GF-D8 (cell line): ENCODE measurements at places on chromosomes 4 and X.

- DNase-seq, result no peak
Observed at GRCh38 chr4:4991541-4992099, 27.6 kb downstream of the CYTL1 start.

GRCh38 chr4:146072376-146072775 is 103.1 kb upstream of the LSM6 start:
- DNase-seq, result no peak

DNA sequence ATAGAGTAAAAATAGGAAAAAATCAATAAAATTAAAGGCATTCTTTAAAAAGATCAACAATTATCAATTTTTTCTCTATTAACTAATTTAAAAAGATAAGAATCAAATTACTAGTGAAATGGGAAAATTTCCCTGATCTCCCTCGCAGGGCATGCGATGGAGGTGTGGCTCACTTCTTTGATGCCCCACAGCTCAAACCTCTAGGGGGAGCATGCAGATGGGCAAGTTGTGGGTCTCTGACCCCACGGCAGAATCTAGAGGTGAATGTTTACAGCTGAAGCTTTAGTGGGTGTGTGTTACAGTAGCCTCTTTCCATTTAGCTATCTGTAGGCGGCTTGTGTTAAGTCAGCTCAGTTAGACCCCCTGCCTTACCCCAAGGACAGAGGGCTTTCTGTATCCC is 1348.8 kb downstream of the PCDH18 start:
- DNase-seq, result no peak

GRCh38 chrX:44731160-44731559 is 112.7 kb upstream of the DUSP21 start:
- DNase-seq, result no peak

DNA sequence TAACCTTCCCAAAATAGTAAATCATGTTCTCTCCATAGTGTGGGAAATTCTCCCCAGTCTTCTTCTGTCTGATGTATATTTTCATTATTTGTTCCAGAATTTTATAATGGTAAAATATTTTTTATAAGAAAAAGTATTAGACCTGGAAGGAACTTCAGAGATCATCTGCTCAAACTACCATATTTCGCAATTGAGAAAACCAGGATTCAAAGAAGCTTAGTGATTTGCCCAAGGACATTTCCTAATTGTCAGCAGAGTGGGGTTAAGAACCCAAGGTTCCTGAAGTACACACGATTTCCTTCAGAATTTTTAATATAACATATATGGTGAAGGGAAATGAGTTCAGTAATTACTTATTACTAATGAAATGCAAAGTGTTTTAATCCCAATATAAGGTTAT is 24.1 kb downstream of the OCIAD1 start:
- DNase-seq, result no peak

DNA sequence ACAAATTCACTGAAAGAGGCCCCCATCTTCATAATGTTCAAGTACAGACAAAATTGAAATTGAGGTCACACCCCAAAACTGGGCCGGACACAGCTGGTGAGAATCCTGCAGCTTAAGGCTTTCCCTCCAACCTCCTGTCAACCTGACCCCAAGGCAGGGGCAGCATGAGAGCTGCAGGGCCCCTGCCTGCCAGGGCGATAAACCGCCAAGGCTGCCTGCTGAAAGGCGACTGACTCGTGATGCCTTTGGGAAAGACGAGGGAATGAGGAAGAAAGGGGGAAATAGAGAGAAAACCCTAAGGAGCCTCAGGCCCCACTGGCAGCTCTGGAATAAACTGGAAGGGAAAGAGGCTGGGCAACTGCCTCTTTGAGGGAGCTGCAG is 7.3 kb upstream of the IRAK1 start:
- DNase-seq, result no peak

DNA sequence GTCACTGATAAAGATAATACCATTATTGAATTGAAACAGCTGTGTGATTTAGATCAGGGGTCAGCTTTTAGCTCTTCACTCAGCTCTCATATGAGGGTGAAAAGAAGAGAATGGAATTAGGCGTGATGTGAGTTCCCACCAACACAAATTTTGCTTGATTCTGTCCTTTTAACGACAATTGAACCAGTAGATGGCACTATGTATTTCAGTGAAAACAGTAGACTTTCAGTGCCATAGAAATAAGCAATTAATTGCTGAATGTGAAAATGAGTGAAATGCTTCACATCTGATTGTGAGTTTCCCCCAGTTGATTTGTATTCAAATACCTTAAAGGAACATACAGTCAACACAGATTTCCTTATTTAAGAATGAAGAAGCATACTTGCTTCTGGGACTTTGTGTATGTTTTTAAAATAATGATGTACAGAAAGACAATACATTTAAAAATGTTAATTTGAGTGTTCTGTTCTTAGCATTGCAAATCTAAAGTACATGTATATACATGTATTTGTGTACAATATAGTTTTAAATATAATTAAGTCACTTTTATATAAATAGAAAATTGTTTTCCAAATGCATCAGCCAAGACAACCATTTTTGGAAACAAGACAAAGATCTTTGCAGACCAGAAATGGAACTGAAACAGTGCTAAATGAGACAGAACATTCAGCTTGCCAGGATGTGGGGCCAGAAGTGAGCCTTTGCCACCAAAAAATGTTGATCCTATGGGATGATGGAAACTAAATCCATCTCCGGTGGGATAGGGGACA is 178.8 kb downstream of the SNCA start:
- no peak for DNase-seq

DNA sequence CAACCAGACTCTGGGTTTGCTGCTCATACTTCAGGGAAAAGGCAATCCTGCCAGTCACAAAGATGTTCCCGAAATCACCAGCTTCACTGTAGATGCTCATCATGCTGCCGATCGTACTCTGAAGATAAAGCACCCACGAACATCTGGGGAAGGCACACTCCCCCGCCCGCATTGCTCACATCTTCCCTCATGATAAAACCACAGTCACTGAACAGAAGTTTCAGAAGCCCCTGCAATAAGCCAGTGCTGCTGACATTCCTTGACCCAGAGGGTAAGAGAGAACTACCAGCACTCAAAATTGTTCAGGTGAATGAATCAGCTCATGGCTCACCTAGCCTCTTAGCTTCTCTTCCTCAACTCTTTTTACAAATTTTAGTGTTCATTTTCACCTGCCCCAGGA is 43.1 kb downstream of the SRPX2 start:
- no peak for DNase-seq

DNA sequence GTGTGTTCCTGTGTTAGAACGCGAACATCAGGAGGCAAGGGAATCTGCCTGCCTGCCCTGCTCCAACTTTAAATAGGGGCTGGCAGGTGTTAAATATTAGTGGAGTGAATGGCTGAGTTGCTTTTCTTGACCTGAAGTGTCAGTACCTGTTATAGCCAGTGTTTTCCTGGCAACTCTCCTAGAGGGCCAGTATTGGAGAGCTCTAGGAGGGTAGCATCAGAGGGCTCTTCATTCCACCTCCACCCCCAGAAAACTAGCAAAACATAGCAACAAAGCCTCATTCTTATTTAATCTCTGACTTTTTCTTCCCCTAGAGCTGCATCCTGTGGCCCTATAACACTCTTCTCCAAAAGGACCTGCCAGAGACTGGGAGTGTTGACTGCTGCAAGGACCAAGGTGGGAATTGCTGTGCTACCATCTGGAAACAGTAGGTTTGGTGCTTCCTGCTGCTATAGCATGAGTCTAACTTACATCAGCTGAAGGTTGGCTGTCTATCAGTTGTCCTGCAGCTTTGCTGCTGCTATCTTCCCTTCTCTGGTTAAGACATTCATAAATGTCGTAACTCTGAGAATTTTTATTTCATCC is 33.5 kb downstream of the SGMS2 start:
- no peak for DNase-seq

GRCh38 chrX:106725931-106726330 is 570 bp upstream of the RNF128 start:
- DNase-seq, result no peak

- no peak for DNase-seq
Observed at GRCh38 chr4:114078636-114079035, 99.2 kb upstream of the ARSJ start.

GRCh38 chr4:7886007-7886973 is 53.4 kb downstream of the AFAP1 start:
- DNase-seq, result no peak

GRCh38 chr4:17367201-17367600 is 144.7 kb downstream of the QDPR start:
- no peak for DNase-seq

DNA sequence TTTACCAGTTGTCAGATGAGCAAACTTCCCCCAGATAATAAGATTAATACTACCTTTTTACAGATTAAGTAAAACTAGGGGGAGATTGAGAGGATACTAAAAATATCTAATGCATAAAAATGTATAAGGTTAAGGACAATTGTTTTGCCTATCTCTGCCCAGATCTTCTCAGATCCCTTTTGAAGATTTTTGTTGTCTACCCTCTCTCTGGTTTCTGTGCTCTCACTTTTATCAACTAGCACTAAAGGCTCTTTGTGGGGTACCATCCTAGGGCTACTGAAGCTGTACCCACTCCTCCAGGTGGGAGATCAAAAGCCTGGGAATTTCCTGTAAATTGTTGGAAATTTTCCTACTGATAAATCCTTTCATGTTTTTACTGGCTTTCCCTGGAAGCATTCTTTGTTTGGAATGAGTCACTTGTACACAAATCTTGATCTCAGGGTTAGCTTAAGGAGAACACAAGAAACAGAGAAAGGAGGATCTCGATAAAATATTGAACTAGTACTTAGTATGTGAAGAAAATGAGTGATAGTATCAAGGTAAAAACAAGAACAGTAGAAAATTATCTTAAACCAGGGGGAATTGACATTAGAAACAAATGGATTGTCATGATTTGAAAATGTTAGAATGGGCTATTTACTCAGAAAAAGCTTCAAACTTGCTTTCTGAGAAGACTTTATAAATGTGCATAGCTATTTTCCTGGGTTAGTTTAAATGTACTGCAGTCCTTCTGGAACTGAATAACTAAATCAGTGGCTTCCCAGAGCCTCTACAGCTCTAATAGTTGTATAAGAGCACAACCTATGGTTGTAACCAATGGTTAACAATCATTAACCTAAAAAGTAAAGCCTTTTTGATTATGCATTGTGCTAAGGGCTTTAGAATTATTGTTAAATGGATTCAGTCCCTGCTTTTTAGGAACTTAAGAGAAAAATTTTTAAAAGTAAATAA is 679.9 kb upstream of the MAGEB2 start:
- DNase-seq, result no peak

DNA sequence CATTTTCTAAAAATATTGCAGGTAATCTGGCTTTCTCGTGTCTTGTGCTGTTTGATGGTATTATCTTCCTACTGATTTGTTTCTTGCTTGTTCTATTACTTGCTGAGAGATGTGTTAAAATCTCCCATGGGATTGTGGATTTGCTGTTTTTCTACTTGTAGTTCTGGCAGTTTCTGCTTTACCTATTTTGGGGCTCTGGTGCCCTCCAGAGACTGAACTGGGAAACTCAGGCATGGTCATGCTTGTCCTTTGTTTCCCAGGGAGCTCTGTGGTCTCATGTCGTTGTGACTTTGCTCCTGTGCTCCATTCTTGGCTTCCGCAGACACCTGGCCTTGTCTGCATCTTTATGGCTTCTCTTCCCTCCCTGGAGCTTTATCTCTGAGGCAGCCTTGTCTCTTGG is 39.5 kb downstream of the NSD2 start:
- no peak for DNase-seq

DNA sequence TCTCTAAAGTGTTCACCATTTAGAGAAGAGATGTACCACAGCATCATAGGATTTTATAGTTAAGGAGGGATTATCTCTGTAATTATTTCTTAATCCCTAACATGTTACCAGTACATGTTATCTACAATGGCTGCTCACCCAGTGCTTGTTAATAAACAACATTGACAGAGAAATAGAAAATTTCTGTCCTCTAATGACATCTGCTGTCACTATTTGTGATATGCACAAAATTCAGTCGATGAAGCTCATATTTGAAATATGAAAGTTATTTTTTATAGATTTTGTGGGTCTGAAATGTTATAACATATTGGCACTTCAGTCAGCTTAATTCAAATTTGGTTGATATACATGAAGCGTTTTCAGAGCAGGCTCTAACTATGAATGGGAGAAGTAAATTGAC is 48.8 kb upstream of the GRXCR1 start:
- DNase-seq, result no peak

DNA sequence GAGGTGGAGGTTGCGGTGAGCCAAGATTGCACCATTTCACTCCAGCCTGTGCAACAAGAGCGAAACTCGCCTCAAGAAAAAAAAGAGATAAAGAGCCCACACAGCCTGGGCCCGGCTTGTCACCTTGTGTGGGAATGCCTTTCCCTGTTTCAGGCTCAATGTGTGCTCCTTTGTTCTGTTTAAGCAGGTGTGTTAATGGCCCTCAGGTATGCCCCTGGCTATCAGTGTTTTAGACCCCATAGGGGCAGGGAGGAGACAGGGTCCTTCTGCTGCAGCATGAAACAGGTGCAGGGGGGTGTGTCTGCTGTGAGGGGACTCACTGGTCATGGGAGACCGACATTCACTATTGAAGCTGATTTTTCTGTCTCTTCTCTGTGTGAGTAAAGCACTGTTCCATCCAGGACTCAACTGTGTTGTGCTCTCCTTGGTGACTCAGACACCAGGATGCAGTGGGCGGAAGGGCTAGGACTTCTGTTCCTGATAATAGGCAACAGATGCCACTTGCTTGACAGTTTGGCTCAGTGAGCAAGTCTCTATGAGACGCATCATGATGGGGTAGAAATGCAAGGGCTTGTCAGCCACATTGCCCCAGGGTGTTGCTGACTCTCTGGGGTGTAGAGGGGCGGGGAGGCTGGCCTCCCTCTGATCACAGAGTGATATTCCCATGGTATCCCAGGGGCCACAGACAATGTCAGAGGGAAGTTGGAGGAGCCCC is 15.6 kb upstream of the LAP3 start:
- DNase-seq, result no peak

DNA sequence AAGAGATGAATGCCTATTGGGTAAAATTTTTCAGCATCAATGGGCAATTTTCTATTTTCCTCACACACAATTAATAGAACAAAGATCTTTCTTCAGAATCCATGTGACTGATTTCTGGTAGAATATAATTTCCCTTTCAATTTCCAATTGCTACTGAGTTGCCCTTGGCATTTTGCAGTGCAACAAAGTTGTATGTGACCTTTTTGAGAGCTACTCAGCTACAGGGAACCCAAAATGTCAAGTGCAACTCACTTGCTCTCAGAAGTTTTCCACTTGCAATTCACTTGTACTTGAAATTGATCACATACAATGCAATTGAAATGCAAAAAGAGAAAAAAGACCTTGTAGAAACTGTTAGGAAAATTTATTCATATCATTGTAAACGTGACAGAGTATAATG is 245.5 kb downstream of the BANK1 start:
- no peak for DNase-seq

GRCh38 chr4:23942471-23942870 is 52.6 kb upstream of the PPARGC1A start:
- no peak for DNase-seq

DNA sequence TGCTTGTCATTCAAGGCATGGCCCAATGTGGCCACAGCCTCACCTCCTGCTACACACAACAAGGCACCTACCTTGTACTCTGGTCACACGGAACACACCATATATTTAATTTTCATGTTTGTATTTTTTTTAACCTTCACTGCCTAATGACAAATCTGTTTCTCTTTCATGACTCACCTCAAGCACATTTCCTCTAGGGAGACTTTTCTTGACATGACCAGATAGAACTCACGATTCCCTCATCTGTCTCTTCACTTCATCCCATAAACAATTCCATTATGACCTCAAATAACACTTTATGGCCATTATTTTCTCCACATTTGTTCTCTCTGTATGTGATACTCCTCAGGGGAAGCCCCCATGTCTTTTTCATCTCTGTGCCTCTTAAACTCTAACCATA is 11.1 kb downstream of the DRP2 start:
- no peak for DNase-seq
